ENCODE measurements at places on chromosomes 4 and X.

DNA sequence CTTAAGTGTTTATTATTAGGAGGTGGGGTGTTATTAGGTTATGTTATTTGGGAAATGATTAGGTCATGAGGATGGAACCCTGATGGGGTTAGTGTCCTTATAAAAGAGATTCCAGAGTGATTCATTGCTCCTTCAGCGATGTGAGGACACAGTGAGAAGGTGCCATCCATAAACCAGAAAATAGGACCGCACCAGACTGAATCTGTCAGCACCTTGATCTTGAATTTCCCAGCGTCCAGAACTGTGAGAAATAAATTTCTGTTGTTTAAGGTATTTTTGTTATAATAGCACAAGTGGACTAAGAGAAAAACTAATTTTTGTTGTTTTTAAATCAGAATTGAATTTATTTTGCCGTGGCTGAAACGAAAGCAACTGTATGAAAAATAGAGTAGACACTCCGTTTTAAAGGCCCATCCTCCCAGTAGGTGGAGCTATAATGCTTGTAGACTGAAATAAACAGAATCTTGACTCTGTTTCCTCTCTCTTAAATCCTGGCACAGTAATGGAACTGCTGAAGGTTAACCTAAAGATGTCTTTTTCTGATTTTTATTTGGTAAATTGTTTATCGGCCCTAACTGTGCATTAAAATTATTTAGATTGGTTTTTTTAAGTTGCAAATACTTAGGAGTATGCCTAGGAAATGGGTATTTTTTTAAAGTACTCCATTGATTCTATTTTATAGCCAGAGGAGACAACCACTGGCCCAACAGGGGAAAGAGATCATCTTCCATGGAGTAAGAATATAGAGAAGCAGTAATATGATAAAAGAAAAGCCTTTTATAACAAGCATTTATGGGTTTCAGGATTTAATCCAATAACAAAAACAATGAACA, 133.2 kb upstream of the ADAMTS3 start:
- DNase-seq = peak; percentile 24

- no peak for DNase-seq
These were observed 429.1 kb downstream of the SPRY1 start for GRCh38 chr4:123825596-123826291.

DNA sequence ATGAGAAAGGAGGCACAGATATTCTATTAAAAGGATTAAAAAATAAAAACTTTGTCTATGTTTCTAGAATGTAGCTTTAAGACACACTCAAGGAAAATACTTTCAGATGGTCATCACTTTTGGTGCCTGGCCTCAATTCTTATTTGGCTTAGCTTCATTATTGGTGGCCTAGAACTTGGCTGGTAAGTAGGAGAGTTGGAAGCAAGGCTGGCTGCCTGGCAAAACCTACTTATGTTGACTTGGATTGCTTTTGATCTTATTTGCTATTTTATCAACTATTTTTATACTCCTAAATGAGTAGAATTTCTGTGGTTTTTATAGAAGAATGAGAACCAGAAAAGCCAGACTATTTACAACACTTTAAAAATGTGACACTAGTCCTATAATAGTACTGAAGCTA, 35.3 kb upstream of the JADE3 start:
- no peak for DNase-seq

DNA sequence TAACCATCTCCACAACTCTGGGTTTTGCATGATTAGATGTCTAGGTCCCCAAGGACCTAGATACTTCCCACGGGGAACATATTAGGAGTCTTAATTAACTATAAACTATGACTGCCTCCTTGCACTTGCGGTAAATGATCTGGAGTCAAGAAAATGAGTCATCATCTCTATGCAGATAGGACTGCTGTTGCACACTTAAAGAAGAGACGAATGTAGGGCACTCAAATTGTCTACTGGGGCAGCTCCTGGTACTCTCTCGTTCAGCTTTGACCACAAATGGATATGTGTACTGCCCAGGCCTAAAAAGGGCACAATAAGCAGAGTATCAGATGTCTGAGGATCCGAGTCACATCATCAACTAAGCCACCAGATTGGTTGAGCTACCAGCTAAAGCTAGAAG, 1783.4 kb upstream of the AGA start:
- no peak for DNase-seq

- DNase-seq = peak; percentile 41
These were observed 82.4 kb upstream of the MTM1 start for GRCh38 chrX:150486011-150486410.

GRCh38 chr4:120725639-120726580, 196.6 kb downstream of the PRDM5 start:
- no peak for DNase-seq

- no peak for DNase-seq
These were observed 52.6 kb upstream of the PAGE1 start for GRCh38 chrX:49748211-49748956.

- DNase-seq = no peak
These were observed 471.5 kb downstream of the SPRY1 start for GRCh38 chr4:123867910-123868587.

DNA sequence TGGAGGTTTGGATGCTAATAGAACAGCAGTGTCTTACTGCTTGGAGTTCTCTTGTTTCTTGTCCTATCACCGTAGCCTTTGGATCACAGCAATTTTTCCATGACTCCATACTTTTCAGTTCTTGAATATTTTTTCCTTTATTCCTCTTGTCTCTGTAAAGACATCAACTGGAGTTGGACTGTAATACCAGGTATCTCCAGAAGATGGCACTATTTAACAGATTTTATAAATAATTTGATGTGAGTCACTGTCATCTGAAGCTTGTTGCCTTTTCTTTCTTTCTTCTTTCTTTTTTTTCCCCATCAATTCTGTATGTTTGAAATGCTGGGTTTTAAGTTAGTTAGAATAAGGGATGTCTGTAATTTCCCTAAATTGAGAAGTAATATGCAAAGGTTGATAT, 24.1 kb downstream of the HPRT1 start:
- no peak for DNase-seq

DNA sequence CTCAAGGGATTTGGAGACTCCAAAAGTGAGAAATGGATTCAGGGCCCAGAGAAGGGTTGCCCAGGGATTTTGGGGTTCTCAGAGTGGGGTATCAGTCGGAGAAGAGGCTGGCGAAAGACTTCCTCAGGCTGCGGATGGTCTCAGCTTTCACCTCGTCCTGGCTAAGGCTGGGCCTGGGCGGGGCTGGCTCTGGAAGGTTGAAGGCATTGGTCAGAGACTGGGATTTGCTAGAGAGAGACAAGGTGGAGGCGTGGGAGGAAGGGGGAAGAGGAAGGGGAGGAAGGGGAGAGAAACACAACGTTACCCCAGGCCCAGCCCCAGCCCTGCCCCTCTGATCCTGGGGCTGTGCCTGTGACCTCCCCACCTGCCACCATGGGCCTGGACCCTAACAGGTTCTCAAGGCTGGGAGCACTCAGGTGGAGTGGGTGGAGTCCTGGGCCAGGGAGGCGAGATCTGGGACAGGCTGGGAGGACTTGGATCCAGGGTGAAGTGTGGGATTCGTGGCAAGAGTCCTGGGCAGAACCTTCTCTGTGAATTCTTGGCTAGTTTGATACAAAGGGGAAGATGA, 9.4 kb upstream of the TIMP1 start:
- DNase-seq = no peak

GRCh38 chrX:2913118-2913517, 16.0 kb downstream of the ARSD start:
- no peak for DNase-seq

DNA sequence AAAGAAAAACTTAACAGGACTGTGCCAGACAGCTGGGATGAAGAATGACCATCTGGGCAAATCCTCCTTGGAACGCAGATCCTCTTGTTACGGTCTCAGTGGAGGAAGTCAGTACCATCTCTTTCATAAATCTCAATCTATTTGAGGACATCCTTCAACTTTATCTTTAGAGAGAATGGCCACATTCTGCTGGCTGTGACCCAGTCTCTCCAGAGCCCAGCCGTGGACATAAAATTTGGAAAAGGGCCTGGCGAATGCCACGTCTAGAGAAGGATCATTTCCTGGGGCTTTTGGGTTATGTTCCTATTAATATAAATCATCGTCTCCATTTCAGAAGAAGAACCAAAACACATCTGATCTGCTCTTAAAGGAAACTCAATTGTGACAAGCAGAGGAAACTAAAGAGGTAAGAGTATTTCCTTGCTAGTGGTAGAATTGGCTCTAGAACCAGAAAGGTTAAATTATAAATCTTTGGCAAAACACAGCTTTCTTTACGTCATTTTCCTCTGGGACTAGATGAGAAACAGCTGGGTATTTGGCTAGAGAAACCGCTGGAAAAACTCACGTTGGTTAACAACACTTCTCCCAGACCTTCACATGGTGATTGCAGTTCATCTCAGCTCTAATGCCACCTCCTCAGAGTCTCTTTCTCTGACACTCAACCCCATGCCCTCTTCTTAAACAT, 164.7 kb downstream of the CHIC2 start:
- DNase-seq = no peak

- no peak for DNase-seq
These were observed 68.3 kb downstream of the CRMP1 start for GRCh38 chr4:5824635-5825034.

DNA sequence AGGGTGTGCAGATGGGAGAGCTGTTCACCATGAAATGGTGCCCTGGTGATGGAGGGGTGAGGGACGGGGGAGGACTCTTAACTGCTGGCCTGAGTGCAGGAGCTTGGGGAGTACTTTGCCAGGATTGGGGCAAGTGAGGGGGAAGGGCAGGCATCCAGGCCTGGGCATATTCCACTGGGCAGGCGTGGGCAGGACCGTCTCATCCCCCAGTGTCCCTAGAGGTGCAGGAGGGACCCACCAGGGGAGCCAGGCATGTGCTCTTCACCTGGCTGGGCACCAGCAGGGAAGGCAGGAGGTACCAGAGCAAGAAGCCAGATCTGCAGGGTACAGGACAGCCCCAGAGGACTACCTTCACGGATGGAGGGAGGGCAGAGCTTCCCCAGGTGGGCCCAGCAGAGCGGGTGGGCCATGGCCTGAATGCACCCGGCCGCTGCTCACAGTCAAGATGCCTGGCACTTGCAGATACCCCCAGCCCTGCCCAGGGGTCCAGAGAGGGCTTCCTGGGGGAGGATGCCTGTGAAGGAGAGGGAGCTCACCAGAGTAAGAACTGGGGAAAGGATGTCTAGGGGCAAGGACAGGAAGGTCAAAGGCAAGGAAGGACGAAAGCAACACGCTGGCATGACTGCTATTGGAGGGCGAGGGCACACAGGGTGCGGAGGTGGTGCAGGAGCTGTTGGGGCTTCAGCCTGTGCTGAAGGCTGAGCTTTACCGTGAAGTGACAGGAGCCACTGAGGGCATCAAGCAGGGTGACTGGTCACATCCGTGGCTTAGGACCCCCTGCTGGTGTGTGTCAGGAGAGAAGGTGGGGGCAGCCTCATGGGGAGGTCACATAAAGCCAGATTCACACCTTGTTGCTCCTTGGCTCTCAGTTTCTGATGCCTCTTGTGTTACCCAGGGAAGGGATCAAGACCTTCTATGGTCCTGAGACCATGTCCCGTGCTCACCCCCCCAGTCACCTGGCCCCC, 68.2 kb upstream of the NKX1-1 start:
- no peak for DNase-seq

GRCh38 chr4:61201561-61201960, 1.4 kb downstream of the ADGRL3 start:
- no peak for DNase-seq

DNA sequence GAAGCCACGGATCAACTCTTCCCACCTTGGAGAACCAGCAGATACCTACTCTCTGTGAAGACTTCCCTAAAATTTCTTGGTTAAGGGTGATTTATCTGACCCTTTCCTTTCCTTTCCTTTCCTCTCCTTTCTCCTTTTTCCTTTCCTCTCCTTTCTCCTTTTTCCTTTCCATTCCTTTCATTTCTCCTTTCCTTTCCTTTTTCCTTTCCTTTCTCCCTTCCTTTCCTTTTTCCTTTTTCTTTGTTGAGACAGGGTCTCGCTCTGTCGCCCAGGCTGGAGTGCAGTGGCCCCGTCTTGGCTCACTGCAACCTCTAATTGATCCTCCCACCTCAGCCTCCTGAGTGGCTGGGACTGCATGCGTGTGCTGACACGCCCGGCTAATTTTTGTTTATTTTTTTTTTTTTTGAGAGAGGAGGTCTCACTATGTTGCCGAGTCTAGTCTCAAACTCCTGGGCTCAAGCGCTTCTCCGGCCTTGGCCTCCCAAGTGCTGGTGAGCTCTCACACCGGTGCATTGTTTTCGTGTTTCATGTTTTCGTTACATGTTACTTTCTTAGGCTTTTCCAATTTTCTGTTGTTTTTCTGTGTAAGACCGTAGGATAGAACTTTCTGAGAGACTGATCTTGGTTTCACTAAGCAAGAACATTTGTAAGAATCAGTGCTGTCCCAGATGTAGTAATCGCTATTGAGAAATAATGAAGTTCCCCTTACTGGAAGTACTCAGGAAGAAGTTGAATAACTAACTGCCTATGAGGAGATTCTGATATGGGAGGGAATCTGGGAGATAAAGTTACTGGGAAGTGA, 2.0 kb downstream of the TMEM165 start:
- DNase-seq = no peak

DNA sequence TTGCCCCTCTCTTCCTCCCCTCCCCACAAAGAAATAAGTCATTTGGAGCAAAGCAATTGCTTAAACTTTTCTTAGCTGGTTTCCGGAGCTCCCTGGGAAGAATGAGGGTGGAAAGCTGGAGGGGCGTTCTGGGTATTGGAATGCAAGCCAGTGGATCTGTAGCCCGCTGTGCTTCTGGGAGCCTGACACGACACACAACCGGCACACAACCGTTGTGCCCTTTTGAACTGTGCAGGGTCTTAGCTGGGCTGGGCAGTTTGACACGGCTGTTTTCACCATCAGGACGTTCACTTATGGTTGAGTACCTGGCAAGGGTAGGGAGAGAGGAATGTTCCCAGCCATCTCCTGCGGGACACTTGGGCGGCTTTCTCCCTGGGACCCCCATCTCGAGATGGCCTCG, 38.3 kb downstream of the SHROOM2 start:
- no peak for DNase-seq

DNA sequence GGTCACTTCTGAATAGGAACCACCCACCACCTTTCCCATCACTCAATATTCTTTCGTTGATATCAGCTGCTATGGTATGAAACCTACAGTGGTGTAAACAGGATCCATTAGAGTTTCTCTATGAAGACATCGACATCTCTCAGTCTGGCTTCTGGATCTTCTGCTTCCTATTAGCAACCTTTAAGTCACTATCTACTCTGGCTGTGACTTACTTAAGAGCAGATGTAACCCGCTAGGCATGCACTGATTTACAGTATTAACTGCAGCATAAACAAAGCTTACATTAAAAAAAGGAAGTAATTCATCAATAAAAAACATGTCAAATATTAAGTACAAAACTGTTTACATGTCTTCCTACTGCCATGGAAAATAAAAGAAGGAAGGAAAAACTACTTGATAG, 96.4 kb downstream of the ANAPC10 start:
- DNase-seq = no peak

- DNase-seq = no peak
These were observed 46.6 kb downstream of the TSPAN7 start for GRCh38 chrX:38607976-38608375.

GRCh38 chr4:65456579-65456978, 213.7 kb downstream of the EPHA5 start:
- DNase-seq = no peak

DNA sequence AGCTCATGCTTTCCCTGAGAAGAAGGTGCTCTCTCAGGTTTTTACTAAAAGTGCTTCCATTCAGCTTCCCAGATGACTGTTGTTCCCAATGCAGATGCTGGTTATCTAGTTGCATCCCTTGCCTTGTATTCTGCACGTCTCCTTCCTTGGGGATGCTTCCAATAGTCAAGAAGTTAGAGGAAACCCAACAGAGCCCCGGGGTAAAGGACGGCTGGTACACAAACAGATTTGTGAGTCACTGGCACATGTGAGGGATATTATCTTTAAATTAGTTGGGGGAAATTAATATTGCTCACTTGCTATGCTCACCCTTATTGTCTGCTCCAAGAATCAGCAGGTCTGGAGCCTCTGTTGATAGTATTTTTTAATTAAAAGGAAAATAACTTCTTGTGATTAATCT, 465.2 kb upstream of the BOD1L1 start:
- no peak for DNase-seq

All from CD4-positive, alpha-beta memory T cell (primary cell).